ENCODE measurements at places on chromosomes 3 and 15.

DNA sequence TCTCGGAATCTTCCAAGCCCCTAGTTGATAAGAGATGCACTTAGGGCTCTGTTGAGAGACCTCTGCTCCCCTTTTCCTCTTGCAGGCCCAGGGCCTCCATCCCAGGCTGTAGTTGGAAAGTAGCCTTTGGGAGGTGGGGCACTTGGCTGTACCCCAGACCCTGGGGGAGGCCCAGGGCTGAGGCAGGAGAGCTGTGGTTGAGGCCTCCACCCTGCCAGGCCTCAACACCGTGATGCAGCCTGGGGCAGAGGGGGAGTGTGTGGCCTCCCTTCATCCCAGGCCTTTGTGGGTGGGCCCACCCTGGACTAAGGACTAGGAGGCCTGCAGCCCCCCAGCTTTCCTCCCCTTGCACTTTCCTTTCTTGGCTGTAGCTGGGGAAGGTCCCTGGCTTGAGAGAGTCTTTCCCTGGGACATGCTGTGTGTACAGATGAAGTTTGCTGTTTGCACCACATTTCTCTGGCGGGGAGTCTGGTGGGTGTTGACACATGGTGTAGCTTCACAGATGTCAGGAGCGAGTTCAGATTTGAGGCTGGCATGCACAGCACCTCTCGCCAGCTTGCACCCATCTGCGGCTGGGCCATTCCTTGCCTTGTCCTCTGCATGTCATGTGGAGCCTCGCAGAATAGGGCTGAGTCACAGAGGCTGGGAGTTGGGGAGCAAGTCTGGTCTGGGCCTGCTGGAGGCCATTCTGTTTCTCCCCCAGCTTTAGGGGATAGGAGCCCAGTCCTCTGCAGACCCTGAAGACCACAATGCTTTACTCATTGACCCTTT, 13.7 kb downstream of the PLEKHO2 start:
- no peak for DNase-seq

DNA sequence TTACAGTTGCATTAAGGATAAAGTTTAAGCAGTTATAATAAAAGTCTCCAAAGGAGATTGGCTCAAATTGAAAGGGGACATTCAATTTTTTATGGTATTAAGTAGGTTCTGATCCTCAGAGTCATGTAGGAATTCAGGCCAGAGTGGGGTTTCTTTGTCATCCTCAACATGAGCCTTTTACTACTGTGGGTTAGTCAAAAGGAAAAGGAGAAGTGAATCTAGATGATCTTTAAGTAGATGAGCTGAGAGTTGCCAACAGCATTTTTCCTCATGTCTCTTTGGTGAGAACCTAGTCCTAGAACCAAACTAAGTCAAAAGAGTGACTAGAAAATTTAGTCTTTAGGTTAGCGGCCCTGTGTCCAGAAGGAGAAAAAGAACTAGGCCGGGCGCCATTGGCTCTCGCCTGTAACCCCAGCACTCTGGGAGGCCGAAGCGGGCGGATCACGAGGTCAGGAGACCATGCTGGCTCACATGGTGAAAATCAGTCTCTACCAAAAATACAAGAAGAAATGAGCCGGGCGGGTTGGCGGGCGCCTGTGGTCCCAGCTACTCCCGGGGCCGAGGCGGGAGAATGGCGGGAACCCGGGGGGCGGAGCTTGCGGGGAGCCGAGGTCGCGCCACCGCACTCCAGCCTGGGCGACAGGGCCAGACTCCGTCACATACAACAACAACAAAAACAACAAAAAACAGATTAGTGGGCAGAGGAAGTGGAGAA, 4.2 kb upstream of the CHL1 start:
- DNase-seq: no peak

GRCh38 chr3:145899241-145899640, 261.7 kb downstream of the PLOD2 start:
- DNase-seq: no peak

DNA sequence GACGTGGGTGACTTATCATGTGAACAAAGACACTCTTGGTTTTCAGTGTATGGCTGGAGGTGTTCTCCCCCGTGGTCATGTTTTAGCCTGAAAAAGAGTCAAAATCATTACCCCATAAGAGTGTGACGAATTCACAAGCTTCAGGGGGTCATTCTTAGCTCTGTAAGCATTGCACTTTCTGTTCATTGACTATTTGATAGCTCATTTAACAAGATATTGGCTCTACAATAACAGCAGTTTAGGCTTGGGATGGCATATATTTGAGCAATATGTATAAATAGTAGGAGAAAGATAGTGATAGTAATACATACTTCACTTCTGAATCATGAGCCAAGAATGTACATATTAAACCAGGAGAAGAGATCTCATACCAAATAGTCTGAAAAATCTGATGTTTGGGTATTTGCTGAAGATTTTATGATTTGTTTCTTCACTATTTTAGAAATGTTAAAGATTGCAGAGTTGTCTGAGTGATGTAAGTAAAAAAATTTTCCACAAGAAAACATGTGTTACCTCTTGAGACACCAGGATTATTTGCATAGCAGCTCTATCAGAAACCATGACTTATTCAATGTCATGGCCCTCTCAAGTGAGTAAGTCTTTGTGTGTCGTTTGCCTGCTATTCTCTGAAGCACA, 996.0 kb downstream of the OTOL1 start:
- no peak for DNase-seq

DNA sequence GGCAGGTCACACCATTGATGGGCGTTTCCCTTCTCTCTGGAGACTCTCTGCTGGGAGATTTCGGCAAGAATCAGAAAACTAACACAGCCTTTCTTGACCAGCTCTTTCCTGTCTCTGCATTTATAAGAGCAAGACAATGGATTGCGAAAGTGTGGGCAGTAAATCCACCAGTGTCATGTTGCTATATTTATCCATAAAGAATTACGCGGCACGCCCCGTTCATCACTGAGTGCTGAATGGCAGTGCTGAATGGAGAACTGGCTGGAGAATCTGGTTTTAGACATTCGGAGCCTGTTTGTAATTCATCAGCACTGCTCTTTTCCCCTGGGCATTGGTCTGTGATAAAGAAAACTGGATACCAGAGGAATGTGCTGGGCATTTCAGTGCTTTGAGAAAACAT, 2.0 kb upstream of the CEMIP start:
- no peak for DNase-seq

DNA sequence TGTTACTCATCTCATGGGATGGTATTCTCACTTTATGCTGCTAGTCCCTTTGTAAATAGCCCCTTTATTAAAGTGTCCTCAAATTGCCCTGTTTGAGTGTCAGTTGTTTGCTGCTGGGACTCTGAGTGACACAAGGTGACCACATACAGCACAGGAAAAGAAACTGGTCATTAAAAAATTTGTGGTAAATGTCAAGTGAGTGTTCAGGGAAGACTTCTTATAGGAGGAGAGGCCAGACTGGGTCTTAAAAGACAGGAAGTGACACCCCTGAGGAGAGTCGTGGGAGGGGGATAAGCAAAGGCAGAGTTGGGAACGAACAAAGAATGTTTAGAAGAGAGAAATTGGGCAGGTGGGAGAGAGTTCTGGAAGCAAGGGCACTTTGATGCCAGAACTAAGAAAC, 35.2 kb downstream of the CCR3 start:
- no peak for DNase-seq

GRCh38 chr15:38517312-38517975, 47.2 kb downstream of the RASGRP1 start:
- DNase-seq: no peak

- no peak for DNase-seq
These were observed at the start of gene TRIM71 for GRCh38 chr3:32817558-32818228. Gene TRIM71, plus strand, starts transcription at chr3:32817997. Its CDS starts 84 bp downstream, at chr3:32818081.
